HepG2 (cell line): ENCODE measurements at places on chromosomes 5 and 9.

- DNase-seq = no peak
Measured at GRCh38 chr5:1826235-1826980, 25.2 kb downstream of the NDUFS6 start.

DNA sequence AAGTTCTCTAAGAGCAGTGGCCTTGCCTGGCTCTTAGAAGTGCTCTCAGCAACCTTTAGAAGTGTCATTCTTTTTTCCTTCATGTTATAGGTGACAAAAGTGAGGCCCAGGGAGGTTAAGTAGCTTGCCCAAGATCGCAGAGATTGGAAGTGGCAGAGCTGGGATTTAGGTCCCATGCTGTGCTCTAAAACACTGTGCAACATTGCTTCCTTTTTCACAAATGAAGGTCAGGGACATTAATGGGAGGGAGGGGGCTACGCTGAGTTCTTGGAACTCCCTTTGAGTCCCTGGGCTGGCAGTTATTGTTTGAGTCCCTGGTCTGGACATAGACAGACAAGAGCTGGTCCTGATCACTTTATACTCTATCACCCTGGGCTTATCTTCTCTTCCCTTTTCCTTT lies 45.3 kb downstream of the PAM start:
- DNase-seq = no peak

DNA sequence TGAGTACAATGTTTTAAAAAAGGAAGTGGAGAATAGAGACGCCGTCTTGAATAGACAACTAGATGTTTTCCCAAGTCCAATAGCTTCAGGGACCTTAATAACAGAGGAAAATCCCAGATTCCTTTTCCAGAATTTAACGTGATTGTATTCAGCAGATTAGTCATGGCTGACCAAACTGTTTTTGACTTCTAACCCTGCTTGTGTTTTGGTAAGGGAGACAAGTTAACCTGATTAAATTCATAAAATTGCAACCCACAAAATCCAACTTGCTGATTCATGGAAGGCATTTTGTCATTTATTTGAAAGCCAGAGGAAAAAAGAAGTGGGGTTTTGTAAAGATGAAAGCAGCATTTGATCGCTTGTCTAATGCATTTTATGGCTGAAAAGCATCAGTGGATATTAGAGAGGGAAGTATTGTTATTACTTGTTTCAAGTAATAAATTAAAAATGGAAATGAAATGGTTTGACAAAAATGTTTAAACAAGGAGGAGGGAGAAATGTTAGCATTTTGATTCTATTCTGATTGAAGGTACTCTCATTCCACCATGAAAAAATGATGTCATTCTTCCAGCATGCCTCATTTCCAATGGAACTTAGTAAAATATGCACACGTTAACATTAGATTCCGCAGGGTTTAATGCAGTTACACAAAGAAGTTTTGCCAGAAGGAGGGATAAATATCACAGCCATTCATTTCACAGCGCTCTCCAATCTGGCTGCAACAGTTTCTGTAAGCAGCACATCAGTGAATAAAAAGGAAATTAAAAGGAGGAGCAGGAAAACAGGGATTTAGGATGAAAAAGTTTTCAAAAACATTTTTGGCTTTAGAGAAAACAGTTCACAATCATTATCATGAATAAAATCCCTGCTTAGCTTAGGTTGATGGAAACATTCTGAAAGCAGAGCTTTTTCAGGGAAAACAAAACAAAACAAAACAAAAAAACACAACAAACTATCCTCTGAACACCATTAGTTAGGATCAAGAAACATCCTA lies 314.7 kb downstream of the PRR16 start:
- no peak for DNase-seq

DNA sequence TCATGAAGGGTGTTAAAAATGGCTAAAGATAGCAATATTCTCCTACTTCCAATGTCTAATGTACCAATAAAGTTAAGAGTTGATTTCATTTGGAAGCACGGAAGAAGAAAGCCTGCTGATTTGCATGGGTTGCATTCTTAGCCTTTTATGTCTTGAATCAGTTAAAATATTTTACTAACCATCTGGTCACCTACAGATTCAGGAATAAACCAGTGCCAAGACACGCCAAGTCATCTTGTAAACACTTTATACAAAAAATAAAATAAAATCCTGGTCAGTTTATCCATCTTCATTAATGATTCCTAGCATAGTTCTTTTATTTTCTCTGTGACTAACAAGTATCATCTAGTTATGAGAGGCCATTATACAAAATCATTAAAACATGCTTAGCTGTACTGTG lies 1031.6 kb upstream of the WWC1 start:
- DNase-seq = no peak

DNA sequence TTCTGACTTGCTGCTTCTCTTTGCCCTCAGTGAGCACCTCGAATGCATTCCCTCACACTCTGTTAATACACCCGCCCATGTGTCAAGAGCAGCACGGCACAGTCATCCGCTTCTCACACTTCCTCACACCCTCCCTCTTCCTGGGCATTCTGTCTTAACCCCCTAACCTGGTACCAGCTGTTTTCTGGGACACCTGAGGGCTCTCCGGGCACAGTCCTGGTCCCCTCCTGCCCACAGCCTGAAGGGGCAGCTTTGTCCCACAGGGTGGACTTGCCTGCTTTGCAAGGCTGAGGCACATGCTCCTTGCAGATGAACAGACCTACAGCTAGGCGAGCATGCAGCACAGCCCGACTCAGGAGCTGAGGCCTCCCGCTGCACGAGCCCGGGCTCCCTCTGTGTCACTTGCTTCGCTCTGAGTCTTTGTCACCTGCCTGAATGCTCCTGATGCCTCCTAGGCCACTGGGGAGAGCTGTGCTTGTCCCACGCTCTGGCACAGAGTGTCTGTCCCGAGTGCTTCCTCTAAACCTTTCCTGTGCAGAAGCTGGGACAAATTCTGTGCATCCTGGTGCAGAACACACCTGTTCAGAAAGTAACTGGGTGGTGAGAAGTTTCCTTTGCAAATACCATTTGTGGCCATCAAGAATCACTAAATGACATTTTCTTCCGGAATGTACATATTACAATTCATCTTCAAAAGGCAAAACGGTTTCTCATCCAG lies 47.8 kb downstream of the AHRR start:
- no peak for DNase-seq

- DNase-seq = no peak
Measured at GRCh38 chr9:115234094-115234493, 116.1 kb upstream of the TNC start.

GRCh38 chr5:141705469-141705868 lies 23.4 kb upstream of the ARAP3 start:
- no peak for DNase-seq

- DNase-seq = peak; percentile 15
Measured at GRCh38 chr9:137745541-137745991, 126.8 kb downstream of the EHMT1 start.

DNA sequence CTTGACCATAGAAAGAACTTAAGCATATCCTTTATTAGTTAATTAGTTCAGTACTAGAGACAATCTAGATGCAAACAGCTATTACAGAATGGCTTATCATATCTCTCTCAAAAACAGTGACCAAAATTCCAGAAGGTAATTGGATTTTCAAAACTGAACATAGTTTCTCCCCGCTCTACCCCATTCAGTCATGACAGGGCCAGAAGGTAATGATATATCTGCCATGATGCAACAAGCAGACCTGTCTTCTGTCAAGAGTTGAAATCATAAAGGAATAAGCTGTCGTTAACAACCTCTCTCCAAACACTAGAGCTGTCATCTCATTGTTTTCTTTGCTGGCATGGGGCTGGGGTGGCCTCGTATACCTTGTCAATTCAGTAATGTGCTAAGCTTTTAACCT lies 200.5 kb upstream of the POU5F2 start:
- DNase-seq = no peak

DNA sequence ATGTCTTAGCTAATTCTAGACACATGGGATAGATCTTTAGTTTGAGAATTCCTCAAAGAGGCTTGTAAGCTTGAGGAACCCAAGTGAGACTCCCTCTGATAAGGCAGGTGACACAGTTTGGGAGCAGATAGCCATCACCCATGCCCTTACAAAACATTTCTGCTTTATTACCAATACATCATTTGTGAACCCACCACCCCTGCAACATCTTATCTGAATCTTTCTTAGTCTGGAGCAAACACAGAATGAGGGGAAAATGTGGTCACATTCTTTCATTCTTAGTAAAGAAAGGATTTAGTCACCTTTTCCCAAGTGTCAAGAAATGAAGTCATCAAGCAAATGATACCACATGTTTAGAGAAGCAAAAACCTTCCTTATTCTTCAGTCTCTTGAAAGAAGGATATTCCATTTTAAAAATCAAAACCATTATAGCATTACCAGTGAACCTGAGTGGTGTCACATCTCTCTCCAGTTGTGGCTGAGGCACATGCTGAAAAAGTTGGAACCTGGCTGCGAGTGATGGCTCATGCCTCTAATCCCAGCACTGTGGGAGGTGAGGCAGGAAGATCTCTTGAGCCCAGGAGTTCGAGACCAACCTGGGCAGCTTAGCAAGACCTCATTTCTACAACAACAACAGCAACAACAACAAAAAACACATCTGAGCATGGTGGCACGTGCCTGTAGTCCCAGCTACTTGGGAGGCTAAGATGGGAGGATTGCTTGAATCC lies 65.9 kb downstream of the PRKACG start:
- no peak for DNase-seq

GRCh38 chr5:179768326-179769085 lies 25.3 kb upstream of the LTC4S start:
- no peak for DNase-seq

GRCh38 chr5:109690242-109690974 lies 681 bp downstream of the MAN2A1 start:
- no peak for DNase-seq

DNA sequence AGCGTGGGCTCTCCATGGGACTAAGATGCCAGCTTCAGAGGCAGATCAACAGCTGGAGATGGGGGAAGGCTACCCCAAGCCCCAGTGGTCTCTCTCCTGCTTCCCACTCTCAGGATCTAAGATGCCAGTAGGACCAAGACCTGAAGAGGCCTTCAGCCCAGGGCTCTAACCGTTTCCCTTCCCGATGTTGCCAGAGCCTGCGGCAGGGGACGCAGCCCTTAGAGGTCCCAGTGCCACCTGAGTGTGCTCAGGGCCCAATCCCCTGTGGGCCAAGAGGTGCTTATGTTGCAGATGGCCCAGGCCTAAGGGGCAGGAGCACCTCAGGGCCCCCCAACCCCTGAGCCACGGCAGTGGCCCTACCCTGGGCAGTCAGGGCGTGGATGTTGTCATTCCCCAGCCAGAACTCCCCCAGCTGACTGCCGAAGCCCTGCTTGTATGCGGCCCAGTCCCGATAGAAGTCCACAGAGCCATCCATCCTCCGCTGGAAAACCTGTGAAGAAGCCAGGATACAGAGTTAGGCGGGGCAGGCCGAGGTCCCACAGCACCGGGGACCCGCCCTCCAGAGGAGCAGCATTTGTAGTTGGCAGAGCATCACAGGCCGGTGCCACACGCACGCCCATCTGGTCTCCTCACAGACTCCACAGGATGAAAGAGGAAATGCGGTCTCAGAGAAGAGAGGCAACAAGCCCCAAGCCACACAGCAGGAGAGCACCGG lies 5.4 kb downstream of the FCN1 start:
- DNase-seq = no peak

- DNase-seq = no peak
Measured at GRCh38 chr5:5326115-5326758, 96.2 kb upstream of the ICE1 start.

GRCh38 chr9:38718148-38718547 lies 1.8 kb downstream of the FAM240B start:
- DNase-seq = no peak

DNA sequence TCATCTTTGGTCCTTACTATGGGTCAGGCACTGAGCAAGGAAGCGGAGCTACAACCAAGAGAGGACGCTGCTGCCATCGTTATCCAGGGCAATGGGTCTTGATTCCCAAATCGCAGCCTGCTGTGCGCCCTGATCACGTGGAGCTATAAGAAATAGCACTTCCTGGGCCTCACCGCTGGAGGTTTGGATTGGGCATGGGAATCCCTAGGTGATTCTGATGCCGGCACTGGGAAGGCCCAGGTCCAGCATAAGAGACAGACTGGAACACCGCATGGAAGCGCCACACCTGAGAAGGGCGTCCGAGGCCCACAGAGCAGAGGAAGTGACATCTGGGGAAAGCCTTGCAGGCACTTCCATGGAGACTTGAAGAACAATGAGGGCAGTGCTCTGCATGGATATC lies 3.0 kb downstream of the IL17B start:
- DNase-seq = no peak

GRCh38 chr9:126723807-126724172 lies 81.0 kb upstream of the ZBTB43 start:
- no peak for DNase-seq

GRCh38 chr9:108081112-108081511 lies 591.5 kb upstream of the KLF4 start:
- DNase-seq = no peak
